Cortex of kidney (tissue), 1 donor: ENCODE measurements at places on chromosomes 3 and 15.

DNA sequence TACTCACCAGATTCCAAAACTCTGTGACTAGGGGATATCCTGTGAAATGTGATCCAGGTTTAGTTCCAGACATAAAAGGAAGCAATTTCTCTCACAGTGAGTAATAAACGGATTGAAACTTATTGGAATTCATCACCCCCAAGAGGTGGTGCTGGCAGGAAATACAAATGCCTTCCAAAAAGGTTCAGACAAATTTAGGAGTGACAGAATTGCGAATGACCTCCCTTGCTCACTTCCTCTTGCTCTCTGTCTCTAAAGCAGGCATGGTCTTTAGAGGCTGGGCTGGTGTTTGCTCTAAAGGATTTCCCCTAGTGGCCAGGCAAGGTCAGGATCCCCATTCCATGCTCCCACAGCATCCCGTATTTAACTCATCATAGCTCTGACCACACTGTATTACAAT is 449.4 kb upstream of the PPP2R3A start:
- no peak for DNase-seq

GRCh38 chr3:170907637-170908234 is 701 bp downstream of the EIF5A2 start:
- DNase-seq = no peak

- no peak for DNase-seq
Observed at GRCh38 chr3:141921316-141921715, 44.9 kb downstream of the ATP1B3 start.

GRCh38 chr3:124234852-124235252 is 242.9 kb upstream of the ROPN1 start:
- no peak for DNase-seq

- no peak for DNase-seq
Observed at GRCh38 chr3:177057768-177058167, 139.5 kb downstream of the TBL1XR1 start.

- DNase-seq = no peak
Observed at GRCh38 chr15:41966920-41967465, 5.4 kb downstream of the EHD4 start.

GRCh38 chr3:160577556-160578195 is 12.3 kb upstream of the KPNA4 start:
- DNase-seq = no peak

DNA sequence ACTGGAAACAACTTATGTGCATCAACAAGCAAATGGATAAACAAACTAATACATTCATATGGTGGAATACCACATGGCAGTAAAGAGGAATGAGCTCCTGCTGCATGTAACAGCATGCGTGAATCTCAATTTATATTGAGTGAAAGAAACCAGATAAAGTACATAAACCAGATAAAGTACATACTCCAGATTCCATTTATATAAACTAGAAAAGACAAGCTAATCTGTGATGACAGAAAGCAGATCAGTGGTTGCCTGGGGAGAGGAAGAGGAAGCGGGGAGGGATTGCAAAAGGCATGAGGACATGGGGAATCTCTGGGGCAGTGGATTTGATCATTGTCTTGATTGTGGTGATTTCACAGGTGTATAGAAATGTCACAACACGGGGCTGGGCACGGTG is 34.2 kb downstream of the LIMD1 start:
- no peak for DNase-seq
